ENCODE measurements at places on chromosomes 2 and 18.
A peak's percentile ranks its signal among the peaks of the same experiment; 100 is the strongest.

DNA sequence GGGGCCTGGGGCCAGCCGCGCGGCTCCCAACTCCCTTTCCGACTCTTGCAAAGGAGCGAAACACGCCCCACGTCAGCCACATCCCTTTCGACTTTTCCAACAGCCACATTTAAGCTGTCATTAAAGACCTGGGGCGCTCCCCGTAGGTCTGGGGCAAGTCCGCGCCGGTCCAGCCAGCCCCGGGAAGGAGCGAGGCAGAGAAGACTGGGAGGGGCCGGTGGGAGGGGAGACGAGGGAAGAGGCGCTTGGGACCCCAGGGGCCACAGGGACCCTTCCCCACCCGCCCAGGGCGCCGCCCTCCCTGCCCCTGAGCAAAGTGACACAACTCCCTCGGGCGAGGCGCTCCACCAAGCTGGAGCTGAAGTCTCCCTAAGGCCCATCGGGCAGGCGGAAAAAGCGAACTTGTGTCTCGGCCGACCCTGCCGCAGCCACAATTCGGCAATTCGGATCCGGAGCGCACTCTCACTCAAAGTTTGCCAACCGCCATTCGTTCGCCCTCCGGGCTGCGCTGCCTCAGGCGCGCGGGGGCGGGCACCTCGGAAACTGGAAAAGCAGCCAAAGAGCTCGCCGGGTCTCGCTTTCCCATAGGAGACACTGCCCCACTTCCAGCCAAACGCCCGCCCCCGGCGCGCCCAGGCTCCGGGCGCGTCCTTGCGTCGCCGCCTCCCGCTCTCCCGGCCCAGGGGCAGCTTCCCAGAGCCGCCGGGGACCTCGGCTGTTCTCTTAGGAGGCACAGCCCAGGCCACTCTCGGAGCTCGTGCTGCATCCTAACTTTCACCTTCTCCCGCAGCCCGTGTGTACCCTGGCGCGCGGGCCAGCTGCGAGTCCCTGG is 1.1 kb upstream of the KCTD1 start:
- peak; percentile 24 for DNase-seq

DNA sequence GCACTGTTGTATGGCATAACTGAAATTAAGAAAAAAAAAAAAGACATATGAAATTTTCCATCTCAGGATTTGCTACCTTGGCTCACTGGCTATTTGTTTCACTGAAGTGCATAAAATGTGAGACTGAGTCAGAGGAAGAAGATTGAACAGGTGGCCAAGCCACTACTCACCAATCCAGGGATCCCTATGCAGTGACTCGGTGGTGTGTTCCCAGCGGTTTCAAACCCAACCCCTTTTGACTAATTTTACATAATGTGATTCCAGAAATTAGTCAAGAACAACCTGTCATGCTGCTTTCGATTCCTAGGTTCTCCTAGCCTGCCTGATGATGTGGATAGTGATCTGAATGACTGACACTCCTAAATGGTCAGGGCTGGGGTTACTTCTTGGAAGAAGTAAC is 77.3 kb downstream of the KLHL14 start:
- no peak for DNase-seq

- no peak for DNase-seq
Measured at GRCh38 chr2:195238826-195239225, 418.2 kb upstream of the SLC39A10 start.

GRCh38 chr18:39713961-39714360 is 2148.4 kb upstream of the CELF4 start:
- no peak for DNase-seq

DNA sequence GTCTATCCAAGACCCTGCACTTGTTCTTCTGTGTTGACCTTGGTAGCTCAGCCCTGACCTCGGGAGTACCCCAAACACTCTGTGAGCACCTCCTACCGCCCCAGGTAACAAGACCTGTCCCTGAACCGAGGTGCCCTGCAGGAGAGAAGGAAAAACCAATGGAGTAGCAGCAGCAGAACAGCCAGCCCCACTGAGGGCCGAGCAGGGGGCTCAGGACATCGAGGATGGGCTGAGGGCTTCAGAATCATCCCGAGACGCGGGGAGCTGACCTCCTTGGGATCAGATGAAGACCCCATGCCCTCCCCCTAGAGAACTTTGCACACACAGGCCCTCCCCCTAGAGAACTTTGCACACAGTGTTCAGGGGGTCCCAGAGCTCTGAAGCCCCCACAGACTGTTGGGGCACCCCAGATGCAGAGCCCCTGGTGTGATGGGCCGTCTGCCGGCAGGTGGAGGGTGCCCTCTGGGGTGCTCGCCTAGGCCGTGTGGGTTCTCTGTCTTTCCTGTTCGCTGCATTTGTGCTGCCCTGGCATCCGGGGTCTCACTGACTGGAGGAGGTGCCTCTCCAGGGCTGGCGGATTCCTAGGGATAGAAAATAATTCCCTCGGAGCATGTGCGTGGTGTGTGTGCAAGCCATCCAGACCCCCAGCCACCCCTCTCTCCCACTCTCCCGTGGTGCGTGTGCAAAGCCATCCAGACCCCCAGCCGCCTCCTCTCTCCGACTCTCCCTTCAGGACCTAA is 189.1 kb downstream of the TWIST2 start:
- DNase-seq = no peak

DNA sequence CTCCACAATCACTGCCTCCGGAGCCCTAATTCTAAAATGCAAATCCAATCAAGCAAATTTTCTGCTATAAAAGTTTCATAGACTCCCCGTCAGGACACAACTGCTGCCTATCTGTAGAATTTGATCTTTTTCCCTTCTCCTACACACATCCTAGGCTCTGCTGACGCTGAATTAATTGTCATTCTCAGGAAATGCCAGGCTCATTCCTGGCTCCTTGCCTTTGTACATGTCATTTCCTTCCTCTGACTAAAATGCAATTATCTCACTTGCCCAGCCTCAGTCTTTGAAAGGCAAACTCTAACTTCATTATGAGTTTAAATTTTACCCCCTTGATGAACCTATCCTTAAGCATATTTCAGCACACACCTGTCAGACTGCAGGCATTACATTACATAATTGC is 844.9 kb upstream of the CRIM1 start:
- no peak for DNase-seq

DNA sequence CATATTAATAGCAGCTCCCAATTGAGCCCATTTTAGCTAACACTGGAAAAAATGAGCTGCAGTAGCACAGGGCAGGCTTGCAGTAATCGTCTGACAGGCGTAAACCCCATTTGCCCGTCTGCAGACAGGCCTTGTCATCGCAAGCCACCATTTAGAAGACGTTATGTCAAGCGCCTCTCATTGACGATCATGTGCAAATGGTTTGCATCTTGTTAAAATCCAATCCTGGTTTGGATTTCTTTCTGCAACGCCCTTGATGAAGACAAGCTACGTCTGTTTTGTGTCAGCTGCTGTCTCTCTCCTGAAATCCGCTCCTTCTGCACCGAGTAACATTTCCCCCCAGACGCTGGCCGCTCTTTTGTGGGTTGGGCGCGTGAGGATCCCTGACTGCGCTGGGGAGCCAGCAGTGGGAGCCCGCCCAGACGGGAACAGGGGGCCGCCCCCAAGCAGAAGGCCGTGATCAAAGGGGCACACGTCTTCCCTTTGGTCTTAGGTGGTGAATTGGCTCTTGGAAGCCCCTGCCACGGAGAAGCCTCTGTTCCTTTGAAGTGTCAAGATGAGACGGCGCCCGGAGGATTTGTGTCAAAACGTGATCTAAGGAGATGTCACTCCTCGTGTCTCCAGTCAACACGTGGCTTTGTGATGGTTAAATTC is 84.2 kb upstream of the GPC1 start:
- no peak for DNase-seq

DNA sequence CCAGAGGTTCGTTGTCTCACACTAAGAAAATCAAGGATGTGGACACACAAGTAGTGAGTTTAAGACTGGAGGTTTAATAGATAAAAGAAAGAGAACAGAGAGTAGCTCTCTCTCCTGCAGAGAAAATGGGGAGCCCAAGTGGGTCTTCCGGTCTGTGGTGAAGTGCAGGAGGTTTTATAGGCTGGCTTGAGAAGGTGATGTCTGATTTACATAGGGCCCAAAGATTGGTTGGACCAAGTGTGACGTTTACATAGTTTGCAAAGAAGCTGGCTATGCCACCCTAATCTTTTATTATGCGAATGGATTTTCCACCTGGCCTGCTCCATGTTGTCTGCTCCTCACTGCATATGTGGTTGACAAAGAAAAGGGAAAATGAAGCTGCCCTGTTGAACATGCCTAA is 430.4 kb upstream of the TRIB2 start:
- DNase-seq = no peak

GRCh38 chr2:45388541-45389100 is 222.4 kb downstream of the SRBD1 start:
- DNase-seq = no peak

DNA sequence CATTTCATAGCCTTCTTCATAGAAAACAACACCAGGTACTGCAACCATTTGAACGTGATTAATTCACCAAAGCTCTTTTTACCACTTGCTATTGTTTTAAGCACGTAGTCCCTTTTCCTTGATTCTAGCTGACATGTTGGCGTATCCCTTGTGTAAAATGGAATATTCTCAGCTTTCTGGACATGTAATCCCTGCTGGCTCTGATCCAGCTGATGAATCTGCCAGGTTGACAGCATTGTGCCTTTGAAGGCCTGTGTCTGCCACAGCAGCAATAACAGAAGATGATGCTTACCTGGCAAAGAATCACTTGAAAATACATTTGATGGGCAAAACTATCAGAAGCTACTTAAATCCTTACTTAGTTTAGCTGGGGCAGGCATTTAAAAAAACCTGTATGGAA is 81.0 kb upstream of the CCDC150 start:
- DNase-seq = no peak

GRCh38 chr2:177589186-177589585 is 196.6 kb downstream of the AGPS start:
- DNase-seq = no peak

- DNase-seq = no peak
Measured at GRCh38 chr2:241843321-241844065, 15.2 kb downstream of the PDCD1 start.

GRCh38 chr2:217027414-217027813 is 167.6 kb upstream of the TNP1 start:
- DNase-seq = no peak

DNA sequence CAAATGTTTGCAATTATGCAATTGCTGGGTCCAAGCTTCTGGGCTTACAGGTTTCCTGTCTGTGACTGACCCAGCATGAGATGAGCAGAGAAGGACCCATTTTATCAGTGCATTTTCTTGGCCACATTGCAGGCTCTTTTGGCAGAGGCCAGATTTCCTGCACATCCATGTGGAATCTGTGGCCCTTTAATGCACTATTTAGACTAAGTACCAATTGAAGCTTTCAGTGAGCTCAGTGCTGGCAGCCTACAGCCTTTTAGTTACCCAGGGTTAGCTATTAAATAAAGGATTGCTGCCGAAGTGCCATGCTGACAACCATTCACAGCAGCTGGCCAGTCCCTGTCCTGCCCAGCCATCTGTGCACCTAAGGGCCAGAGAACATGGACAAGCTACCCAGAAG is 165.0 kb downstream of the ANKRD30B start:
- no peak for DNase-seq

- DNase-seq = no peak
Measured at GRCh38 chr2:24461685-24462084, 29.4 kb upstream of the NCOA1 start.

GRCh38 chr18:46169464-46169941 is 65.3 kb downstream of the HAUS1 start:
- DNase-seq = no peak

DNA sequence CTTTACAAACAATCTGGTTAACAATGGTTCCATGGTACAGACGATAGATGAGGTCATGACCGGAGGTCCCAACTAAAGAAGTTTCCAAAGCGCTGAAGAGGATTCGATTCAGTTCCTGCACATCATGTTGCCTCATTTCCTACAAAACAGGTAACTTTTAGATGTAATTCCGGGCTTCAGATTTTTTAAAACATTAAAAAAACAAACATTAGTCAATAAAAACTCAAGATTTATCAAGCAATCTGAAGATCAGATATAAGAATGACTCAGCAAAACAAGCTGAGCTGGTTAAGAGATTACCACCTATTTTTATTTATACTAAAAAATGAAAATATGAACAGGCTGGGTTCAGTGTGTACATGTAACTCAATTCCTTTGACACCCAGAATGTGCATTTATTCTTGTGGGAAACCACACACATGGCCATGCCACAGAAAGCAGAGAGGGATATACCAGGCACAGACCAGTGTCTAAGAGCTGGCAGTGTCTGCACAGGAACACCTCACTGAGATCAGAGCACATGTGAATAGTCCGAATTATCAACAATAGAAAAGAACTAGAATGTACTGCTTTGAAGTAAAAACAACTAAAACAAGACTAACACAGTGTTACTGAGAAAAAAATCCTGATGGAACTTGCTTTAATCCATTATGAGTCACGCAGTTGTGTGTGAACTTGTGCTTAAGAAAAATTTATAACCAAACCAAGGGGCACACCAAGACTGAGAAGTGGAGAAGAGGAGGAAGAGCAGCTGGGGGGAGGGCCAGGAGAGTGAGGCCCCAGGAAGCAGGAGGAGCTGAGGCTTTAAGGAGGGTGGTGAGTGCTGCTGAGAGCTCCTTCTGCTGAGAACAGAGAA is 9.5 kb downstream of the USP40 start:
- DNase-seq = no peak

DNA sequence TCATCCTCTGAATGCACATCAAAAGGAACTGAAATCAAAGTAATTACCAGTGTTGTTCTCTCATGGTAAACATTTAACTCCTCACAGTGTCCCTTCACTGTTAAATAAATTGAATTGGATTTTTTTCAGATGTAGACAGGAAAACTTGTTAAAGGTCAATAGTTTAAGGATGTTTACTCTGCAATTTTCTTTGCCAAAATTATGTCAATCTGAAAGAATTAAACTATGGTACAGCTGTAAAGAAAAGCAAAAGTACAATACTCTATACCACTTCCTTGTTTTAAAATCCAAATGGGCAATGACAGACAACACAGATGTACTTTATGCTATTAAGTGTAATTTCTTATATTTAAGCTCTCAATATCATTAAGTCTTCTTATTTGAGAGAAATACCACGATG is 153.2 kb downstream of the WDPCP start:
- no peak for DNase-seq

DNA sequence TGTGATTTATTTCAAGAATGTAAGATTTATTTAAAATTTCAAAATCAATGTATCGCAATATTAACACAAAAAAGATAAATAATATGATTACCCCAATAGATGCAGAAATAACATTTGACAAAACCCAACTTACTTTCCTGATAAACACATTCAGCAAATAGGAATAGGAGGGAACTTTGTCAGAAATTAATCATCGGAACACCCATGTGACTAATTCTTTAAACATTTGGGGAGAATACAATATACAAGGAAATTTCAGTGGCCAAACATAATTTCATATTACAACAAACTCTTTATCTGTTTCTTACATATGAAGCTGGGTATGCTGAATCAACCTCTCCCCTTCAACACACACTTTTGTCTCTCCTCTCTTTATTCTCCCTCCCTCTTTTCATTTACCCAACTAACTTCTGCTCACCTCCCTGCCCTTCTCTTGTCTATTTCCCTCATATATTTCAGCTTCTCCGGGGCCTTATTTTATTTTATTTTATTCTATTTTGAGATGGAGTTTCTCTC is 309.6 kb upstream of the CNTNAP5 start:
- no peak for DNase-seq

- DNase-seq = no peak
Measured at GRCh38 chr2:67835266-67835665, 227.5 kb downstream of the C1D start.
